ENCODE measurements at places on chromosomes 12 and 14.

DNA sequence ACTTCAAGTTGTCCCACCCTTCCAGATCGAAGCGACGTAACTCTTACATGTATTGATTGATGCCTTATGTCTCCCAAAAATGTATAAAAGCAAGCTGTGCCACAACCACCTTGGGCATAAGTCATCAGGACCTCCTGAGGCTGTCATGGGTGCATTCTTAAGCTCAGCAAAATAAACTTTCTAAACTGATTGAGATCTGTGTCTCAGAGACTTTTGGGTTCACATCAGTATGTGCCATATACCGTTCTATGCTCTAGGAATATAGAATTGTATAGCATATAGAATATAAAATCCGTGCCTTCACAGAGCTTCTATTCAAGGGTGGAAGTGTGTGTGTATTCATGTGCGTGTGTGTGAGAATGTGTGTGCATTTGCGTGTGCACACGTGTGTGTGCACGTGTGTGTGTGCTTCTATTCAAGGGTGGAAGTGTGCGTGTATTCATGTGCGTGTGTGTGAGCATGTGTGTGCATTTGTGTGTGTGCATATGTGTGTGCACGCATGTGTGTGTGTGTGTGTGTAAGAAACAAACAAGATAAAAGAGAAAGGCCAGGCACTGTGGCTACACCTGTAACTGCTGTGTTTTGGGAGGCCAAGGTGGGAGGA lies 11.5 kb upstream of the STX2 start:
- no peak for DNase-seq

GRCh38 chr12:7638760-7639555 lies 26.8 kb downstream of the APOBEC1 start:
- peak; percentile 73 for DNase-seq

GRCh38 chr14:47040550-47040949 lies 389.0 kb upstream of the RPL10L start:
- DNase-seq: no peak

DNA sequence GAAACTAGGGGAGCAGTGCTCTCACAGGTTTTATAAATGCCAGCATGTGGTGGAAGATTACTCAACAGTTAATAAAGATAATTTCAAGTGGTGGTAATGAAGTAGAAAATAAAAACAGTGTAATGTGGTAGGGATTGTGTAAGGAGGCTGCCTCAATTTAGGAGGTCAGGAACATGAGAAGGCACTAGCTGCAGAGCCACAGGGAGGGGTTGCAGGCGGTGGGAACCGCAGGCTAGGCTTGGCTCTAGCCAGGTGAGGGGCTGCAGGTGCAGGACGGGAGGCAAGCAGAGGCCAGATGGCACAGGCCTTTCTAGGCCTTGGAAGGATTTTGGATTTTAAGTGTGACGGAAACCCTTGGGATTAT lies 768 bp downstream of the METTL25 start:
- no peak for DNase-seq

- no peak for DNase-seq
Measured at GRCh38 chr14:70156592-70156991, 32.2 kb downstream of the SLC8A3 start.

- DNase-seq: no peak
Measured at GRCh38 chr12:27610374-27610773, 85.9 kb upstream of the REP15 start.

- DNase-seq: no peak
Measured at GRCh38 chr14:56808383-56809269, 1.7 kb downstream of the OTX2 start.

DNA sequence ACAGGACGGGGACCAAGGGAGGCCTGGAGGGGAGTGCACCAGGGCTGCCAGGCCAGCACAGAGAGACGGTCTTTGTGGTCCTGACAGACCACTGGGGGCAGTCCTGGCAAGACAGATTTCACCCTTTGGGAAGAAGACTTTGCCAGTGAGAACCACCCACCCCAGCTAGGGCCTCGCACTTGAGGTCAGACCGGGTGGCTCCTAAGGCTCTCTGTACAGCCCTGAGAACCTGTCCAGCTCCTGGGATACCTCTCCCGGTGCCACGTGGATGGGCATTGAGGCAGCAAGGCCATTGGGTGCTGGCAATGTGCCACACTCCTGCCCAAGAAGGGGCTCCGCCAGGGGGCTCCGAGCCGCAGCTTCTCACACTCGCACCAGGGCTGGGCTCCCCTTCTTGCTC lies 42.4 kb downstream of the DEGS2 start:
- DNase-seq: no peak

- no peak for DNase-seq
Measured at GRCh38 chr12:110790301-110790700, 47.6 kb upstream of the PPP1CC start.

GRCh38 chr14:54166049-54166950 lies 209.7 kb upstream of the BMP4 start:
- no peak for DNase-seq

GRCh38 chr14:57835766-57836165 lies 30.1 kb downstream of the SLC35F4 start:
- no peak for DNase-seq

GRCh38 chr14:49173765-49174373 lies 412.3 kb downstream of the RPS29 start:
- DNase-seq: peak; percentile 59

GRCh38 chr14:95183532-95184412 lies 26.4 kb upstream of the DICER1 start:
- DNase-seq: no peak

DNA sequence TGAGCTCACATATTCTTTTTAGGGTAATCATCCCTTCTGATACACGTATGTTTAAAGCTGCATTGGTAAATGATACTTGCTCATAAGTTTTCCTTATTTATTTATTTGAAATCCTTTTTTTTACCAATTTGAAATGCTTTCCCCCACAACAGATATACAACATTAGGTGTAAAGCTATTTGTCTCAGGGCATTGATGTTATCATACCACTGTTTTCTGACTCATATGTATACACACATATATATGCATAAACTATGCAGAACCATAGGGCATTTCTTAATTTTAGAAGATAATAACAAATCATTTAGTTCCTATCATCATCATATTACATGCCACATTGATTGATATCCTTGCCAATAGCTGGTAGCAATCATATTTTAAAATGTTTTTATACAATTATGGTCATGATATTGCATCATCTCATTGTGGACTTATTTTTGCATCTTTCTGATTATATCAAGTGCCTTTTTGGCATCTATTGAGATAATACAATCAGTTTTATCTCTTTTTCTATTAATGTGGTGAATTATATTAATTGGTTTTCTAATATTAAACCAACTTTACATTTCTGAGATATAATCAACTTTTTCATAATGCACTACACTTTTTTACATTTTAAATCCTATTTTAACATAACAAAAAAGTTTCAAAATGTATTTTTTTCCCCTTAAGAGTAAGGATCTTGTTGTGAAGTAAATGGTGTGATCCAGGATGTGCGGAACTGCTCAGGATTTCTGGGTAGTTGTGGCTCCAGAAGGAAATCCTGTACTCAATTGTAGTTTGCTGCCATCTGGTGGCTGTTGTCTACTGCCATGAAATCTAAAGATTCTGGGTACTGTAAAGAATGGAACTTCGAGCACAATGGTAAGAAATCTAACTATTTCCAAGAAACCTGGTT lies 16.7 kb downstream of the OR9K2 start:
- no peak for DNase-seq

GRCh38 chr12:61254225-61254624 lies 1006.0 kb upstream of the USP15 start:
- no peak for DNase-seq

DNA sequence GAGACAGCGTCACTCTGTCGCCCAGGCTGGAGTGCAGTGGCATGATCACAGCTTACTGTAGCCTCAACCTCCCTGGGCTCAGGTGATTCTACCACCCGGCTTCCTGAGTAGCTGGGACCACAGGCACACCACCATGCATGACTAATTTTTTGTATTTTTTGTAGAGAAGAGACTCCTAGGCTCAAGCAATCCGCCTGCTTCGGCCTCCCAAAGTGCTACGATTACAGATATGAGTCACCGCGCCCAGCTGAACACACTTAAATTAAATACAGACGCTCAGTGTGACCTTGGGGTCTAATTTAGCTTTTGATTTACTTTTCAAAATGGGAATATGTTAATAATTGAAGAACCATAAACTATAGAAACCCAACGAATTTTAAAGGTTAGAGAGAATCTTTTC lies 77.2 kb downstream of the C2CD5 start:
- no peak for DNase-seq

DNA sequence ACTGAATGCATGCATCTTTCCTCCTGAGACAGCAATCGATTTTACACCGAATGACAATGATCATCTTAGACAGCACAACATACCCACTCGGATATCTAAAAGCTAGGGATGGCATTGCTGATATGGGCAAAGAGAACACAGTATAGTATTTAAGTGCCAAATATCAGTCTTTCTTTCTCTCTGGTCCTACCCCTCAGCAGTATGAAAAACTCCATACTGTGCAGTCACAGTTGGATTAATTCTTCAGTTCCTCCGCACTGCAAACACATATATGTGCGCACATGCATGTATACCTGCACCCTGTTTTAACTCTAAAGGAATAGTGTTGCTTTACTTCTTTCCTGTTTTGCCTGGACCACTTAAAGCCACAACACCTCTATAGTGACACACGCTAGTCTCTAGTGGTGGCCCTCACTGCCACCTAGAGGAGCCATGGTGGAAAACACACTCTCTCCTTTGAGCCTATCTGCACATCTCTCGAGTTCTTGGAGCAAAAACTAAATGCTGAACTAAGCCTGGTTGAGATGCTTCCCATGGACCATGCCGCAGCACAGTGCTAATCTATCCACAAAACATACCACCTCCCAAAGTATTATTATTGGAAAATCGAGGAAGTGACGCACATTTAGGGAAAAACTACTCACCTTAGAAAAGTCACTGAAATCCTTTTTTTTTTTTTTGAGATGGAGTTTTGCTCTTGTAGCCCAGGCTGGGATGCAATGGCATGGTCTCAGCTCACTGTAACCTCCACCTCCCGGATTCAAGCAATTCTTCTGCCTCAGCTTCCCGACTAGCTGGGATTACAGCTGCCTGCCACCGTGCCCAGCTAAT lies 11.9 kb downstream of the TMEM52B start:
- DNase-seq: peak; percentile 46

- no peak for DNase-seq
Measured at GRCh38 chr14:72961579-72962335, 35.5 kb downstream of the DCAF4 start.

DNA sequence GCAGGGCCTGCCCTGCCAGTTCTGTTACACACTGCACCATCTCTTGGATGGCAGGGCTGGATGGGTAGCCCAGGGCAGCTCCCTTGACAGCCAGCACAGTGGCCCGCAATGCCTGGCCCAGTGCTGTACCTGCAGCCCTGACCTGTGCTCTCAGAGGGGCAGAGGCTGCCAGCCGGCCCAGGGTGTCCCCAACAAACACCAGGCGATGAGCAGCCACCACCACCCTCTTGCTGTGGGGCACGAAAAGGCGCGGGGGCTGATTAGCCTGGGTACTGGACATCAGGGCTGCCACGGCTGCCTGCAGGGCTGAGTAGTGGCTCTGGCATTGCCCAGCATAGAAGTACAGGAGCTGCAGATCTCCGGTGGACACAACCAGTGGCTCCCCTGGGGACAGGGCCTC lies 4.6 kb upstream of the SLC22A17 start:
- no peak for DNase-seq

DNA sequence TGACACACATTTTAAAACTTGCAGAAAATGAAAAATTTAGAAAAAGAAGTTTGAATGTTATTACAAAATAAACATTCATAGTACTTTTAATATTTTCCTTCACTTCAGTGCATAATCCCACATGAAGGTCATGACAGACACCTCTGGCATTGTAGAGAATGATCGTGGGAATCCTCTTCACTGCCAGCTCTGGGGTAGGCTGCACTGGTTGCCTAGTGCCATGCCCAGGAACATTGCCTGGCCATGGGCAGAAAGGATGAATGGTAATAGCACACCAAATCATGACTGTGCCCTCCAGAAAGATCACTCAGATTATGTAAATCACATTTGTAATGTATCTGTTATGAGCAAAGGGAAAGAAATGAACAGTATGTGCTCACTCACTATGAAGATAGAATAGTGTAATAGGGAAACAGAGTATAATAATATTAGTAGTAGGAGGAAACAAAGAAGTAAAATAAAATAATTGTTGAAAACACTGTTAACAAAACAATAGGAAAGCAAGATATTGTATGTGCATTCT lies 161.6 kb downstream of the PLCZ1 start:
- DNase-seq: no peak

DNA sequence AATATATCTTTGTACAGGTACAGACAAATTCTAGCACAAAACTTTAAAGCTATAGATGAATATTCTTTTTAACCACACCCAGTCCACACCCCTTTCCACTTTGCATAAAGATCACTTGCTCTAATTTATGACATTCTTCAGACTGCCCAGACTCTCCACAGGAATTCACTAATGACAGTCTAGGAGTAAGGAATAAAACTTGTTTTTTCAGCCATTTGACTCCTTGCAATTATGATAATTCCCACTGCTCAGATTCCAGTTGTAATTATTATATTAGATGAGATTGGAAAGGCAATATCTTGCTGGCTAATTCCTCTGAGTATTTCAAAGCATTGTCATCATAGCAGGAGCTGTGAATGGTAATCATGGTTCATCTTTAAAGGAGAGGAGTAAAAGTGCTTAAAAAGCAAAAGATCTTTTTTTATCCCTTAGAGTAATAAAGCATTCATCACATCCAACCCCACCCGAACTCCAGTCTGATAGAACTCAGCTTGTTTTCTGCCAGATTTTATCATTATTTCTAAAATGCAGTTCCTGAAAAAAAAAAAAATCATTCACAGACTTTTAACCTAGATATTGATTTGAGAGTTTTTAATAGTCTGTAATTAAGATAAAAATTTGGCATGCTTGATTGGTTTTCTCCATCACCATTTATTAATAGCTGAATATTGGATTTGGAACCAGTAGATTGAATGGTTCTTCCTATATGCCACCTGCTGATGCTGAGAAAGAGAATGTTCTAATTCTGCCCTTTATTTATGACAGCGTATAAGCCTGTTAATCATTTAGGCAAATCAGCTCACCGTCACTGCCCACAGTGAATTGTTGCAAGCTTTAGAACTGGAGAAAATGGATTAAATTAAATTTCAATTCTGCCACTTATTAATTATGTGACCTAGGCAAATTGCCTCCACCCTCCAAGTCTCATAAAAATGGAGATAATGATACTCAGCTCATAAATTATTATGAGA lies 93.9 kb upstream of the RASSF8 start:
- DNase-seq: no peak

- DNase-seq: no peak
Measured at GRCh38 chr12:120960657-120961056, 17.7 kb upstream of the HNF1A start.

DNA sequence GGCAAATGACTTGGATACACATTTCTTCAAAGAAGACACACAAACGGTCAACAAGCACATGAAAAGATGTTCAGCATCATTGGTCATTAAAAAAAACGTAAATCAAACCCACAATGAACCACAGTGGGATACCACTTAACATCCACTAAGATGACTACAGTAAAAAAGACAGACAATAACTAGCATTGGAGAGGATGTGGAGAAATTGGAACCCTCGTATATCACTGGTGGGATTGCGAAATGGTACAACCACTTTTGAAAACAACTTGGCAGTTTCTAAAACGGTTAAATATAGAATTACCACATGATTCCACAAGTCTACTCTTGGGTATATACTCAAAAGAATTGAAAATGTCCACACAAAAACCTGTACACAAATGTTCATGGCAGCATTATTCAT lies 25.2 kb upstream of the PPFIBP1 start:
- DNase-seq: no peak

GRCh38 chr12:18851271-18851670 lies 113.4 kb downstream of the CAPZA3 start:
- no peak for DNase-seq
